ENCODE measurements at places on chromosomes 1 and 21.

GRCh38 chr1:171742577-171742922 lies 685 bp upstream of the VAMP4 start:
- DNase-seq: peak; percentile 34

GRCh38 chr1:168386949-168387586 lies 106.4 kb downstream of the TBX19 start:
- no peak for DNase-seq

- peak; percentile 27 for DNase-seq
These were observed 76.8 kb upstream of the DNAJC6 start for GRCh38 chr1:65232461-65232990.

GRCh38 chr1:1960480-1961196 lies 41.6 kb upstream of the TMEM52 start:
- DNase-seq: no peak

GRCh38 chr1:173866413-173867115 lies 1.2 kb downstream of the GAS5 start:
- DNase-seq: no peak

GRCh38 chr1:186155594-186155993 lies 219.5 kb downstream of the TPR start:
- peak; percentile 85 for DNase-seq

- DNase-seq: no peak
These were observed 6.6 kb upstream of the MED18 start for GRCh38 chr1:28322194-28322593.

DNA sequence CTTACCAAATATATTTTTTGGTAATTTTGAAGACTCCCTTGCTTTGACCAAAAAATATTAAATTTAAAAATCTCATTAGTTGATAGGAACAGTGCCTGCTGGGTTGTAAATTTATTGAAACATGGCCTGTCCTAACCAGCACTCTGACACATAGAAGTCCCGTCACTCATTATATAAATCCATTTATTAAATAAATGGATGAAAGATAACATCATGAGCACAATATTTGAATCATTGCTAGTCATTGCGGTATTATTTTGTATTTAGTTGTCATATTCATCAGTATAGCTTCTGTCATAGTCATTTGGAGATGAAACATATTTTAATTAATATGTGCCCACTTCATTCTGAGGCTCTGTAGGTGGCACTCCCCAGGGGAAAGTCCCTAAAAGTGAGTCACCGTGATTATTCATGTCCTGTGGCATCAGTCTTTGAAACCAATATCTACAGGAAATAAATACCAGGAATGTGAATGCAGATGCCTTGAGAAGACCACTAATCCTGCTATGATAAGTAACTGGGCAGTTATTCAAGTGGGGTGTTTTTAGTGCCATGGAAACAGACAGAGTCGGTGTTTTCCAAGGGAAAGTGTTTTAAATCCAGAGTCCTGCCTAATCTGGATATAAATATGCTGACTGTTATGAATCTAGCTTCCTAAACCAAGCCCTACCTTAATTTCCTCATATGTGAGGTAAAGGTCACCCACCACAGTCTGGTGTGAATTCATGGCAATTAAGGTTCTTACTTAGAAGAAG lies 302.0 kb downstream of the DUSP10 start:
- peak; percentile 97 for DNase-seq

- peak; percentile 96 for DNase-seq
These were observed 29.2 kb downstream of the EPHB2 start for GRCh38 chr1:22739648-22740385.

- DNase-seq: no peak
These were observed 60.2 kb downstream of the DMRTB1 start for GRCh38 chr1:53519421-53519820.

GRCh38 chr1:3293563-3294080 lies 160.8 kb upstream of the ARHGEF16 start:
- DNase-seq: no peak

DNA sequence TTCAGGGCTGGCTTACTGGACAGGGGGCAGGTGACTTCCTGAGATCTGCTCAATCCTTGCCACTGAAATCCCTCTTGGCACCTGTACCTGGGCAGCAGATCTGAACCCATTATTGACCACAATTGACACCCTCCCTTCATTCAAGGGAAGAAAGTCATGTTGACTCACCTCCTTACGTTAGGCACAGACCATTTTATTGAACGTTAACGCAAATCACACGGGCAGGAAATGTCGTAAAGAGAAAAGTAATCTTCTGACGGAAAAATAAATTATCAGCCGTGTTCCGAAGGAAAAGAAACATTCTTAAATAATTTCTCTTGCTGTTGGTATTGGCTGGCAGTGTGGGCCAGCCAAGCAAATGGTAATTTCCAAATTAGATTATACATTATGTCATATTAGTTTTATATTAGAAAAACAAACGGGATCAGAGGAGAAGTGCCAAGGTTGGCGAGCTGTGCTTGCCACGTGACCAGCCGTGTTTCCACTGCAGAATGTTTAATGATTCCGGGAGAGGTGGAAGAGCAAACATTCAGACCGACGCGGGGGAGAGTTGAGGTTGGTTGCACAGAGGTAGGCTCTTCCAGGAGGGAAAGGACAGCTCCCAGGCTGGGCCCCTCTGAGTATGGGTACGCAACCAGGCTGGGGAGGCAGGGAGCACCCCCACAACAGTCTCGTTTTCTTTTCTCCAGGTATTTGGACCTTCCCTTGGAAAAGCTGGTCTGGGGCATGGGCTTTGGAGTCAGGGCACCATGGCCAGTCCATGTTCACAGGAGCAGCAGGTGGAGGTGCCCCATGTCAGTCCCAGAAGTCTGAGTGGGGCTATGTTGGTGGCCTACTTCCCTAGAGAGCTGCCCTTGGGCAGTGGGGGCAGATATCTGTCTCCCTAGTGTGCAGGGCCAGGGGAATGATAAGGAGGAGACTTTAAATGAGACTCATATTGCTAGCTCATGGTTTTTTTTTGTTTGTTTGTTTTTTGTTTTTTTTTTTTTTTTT lies 121.1 kb downstream of the FOXD2 start:
- DNase-seq: no peak

DNA sequence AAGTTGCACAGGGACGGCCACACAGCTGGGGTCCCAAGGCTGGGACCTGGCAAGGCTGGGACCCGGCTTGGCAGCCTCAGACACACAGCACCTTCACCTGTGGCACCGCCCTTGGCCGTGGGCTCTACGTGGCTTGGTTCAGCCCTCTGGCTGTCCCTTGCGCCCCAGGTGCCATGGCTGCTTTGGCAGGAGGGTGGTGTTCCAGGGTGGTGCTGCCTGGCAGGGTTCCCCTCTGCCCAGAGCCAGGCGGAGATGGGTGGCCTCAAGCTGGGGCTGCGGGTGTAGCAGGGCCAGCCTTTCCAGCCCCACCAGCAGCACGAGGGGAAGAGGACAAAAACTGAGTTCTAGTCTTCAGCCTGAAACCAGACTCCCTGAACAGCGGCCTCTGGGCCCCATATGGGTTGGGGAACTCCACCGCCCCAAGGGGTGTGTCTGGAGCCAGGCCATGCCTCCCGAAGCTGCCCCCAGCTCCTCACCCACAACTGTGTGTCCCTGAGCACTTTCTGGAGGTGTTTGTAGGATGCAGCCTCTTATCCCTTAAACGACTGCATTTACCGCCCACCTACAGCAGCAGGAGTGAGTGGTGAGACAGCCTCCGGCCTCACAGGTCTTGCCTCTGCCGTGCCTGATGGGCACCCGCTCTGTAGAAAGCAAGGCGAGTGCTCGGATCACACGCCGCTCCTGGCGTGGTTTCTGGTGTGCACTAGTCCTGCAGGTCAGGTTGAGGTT lies 92.3 kb downstream of the PDE9A start:
- no peak for DNase-seq

- DNase-seq: no peak
These were observed 95.5 kb downstream of the NGF start for GRCh38 chr1:115242543-115242942.

DNA sequence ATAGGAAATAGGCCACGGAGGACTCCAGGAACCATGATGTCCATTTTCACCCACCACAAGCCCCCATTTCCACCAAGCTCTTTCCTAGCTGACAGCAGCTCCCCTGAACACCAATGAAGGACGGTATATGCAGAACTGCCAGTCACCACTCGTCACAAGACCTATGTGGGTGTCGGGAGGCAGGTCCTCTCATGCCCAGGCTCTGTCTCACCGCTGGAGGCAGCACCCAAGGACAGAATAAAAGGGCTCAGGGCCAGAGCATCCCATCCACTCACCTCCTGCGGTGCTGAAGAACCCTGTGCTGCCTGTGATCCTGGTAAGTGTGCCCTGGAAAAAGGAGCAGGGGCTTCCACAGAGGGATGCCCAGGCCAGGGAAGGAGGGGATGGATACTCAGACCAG lies at the start of gene LCE1F:
LCE1F (plus strand) TSS at position 266 of the 400 bp plus-strand sequence. CDS start 1,232 bp downstream, outside the sequence.
- no peak for DNase-seq

DNA sequence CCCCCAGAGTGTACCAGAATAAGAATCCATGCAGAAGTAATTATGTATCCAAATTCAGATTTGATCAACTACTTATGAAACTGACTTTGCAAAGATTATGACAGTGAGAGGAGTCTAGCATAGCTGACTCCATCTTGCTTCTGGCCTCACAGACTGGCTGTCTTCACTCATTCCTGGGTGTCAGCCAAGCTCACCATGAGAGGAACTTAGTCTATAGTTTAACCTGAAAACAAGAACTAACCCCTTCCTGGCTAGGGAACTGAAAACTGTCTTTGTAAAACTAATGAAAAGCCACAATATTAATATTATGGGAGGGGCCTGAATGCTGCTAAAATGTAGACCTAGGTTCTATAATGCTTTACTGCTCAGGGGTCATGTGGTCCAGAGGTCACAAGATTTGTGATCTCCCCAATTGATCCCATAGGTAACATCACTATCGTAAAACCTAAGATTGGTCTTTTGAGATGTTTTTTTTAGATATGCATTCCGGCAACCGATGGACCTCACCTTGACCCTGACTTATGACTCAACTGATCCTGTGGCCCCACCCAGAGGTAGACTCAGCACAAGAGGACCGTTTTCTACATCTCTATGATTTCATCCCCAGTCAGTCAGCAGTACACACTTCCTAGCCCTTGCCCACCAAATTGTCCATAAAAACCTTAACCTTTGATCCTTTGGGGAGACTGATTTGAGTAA lies 55.2 kb downstream of the ATP1B1 start:
- DNase-seq: peak; percentile 27

- DNase-seq: peak; percentile 12
These were observed 1.9 kb upstream of the DCAF6 start for GRCh38 chr1:167934426-167935215.

DNA sequence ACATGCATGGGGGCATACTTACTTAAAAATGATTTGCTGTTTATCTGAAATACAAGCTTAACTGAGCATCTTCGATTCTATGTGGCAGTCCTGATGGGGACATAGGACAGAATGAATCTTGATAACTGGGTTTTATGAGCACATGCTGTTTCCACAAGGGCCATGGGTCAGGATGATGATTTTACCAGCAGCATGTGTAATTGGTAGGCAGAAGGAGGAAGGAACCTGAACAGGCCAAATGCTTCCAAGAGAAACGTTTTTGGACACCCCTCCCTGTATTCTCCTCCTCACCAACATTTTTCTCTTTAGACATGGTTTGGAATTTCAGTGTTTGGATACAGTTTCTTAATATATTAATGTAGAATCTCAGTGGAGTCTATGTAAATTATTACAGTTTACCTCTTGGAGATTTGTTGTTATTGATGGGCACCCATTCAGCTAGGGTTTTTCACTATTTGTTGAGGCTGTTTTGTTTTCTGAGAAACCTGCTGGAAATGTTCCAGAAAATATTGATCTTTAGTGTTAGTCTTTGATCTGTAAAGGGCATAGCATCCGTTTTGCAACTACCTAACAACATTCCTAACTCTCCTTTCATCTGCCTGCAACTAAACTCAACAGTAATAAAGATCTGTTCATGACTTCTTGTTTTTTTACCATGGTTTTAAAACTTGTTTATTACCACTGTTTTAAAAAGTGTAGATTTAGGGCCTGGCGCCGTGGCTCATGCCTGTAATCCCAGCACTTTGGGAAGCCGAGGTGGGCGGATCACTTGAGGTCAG lies 42.0 kb downstream of the TBCE start:
- DNase-seq: no peak

DNA sequence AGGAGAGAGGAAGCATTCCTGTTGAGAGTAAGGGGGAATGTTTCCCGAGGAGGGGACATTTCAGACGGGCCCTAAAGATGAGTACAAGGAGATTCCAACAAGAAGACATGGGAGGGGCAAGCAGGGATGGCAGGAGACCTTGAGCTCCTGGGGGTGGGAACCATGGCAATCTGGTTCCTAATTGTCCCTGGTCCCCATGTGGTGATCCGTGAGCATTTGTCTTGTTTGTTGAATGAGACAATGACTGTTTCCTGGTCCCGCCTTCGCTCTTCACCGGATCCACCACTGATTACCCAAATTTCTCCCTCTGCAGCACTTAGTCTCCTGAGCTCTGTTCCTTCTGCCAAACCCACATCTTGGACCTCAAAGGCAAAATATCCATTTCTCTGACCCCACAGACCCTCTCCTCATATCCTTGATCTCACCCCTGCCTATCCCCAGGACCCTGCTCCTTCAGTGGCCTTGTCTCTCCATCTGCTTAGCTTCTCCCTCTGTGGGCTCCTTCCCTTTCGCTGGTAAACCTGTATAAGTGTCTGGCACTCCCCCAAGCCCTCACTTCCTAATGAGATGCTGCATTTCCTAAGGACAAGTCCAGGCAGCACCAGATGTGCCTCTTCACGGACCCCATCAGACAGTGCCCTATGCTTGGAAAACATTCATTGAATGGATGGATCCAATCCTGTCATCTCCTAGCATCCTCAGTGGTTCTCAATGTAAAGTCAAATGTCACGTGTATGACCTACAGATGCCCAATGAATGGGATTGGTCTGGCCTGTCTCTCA lies 8.3 kb upstream of the CSF1 start:
- no peak for DNase-seq

DNA sequence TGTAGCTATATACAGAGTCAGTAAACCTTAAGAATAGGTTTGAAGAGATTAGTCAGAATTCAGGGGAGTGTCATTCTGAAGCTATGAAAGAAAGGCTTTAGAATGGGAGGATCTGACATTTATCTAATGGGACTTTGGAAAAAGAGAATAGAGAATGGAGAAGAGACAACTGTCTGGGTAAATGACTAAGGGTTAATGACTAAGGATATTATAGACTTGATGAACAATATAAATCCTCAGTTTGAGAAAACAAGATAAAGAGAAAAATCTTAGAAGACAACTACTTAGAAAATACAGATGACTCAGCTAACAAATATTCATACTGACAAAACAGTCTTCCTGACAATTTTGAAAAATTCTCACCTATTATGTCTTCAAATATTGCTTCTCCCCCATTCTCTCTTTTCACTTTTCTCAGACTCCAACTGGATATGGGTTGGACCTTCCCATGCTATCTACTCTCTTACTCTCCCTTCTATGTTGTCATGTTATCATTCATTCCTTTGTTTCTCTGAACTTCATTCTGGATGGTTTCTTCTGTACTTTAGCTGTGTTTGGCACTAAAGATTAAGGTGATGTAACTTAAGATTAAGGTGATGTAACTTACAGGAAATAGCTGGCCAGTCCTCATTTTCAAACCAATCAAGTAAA lies 20.4 kb downstream of the SLC16A1 start:
- peak; percentile 81 for DNase-seq

All from fibroblast of skin of abdomen (primary cell).